NCI-H1930 (cell line): ENCODE measurements at places on chromosomes 12 and 14.

DNA sequence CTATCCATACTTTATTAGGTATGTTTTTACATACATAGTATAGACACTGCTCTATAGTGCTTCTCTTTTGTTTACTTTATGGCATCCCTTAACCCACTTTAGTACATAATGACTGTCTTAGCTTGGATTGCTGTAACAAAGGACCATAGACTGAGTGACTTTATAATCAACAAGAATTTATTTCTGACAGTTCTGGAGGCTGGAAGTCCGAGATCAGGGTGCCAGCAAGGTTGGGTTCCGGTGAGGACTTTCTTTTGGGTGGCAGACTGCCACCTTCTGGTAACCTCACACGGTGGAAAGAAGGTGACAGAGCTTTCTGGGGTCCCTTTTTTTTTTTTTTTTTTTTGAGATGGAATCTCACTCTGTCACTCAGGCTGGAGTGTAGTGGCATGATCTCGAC is 48.6 kb upstream of the PPM1H start:
- DNase-seq = no peak

GRCh38 chr14:89013098-89013504 is 188.7 kb downstream of the TTC8 start:
- no peak for DNase-seq

- DNase-seq = peak; percentile 74
Measured at GRCh38 chr12:6869049-6870021, 2.0 kb downstream of the TPI1 start.

DNA sequence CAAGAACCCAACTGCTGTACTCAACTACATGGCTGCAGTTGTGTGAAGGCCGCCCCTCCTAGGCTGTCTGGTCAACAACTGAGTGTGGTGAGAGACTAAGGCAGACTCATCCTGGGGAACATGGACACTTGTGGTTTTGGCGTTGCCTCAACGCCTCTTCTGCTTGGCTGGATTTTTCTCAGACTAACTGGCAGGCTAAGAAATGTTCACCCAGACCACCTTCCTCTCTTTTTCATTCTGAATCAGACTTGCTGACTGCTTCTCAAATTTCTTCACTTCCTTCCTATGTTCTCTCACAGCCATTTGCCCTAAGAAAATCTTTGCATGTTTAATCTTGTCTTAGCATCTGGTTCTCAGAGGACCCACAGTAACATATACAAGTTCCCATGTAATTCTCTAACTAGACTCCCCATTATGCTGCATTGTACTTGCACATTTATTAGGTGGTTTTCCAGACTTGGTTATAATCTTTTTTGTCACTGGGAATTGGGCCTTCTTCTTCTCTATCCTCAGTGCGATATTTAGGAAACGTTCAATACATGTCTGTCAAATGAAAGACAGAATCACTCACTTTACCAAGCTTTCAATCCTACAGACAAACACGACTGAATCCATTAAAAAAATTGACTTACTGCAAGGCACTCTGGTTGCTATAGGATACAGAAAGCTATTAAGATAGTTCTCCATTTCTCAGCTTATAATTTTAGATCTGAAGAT is 327.6 kb downstream of the CCER1 start:
- DNase-seq = no peak

DNA sequence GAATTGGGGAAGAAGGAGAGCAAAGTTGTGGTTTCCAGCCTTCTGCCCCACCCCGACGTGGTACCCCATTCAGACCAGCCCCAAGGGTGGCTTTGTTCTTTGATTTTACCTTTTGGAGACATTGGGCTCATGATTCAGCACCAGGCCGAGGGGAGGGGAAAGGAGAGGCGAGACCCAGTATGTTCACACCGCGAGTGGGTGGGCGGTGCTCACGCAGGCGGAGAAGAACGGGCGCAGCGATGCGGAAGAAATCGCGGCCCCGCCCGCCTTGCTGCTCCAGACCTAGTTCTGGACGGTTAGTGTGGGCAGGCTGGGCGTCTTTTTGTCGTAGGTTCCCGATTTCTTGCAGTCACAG is 963 bp downstream of the ATL1 start:
- DNase-seq = peak; percentile 39

- no peak for DNase-seq
Measured at GRCh38 chr12:52956987-52957386, 8.1 kb downstream of the KRT18 start.

- no peak for DNase-seq
Measured at GRCh38 chr12:129579879-129580278, 323.9 kb downstream of the TMEM132D start.

DNA sequence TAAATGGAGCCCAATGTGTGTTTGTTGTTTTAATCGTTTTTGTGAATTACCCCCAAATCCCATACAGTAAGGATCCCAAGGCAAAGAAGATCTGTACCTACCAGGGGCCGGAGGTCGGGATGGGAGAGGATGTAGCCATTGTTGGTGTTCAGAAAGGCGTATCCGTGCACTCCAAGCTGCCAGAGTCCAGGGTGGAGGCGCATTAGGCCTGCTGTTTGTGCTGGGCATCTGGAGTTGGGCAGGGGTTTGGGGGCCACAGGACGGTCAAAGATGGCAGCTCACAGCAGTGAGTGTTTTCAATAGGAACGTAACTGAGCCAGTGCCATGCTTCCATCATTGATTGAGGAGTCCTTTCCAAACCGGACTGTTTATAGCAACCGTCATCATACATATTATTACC is 40.2 kb downstream of the CACNA2D4 start:
- no peak for DNase-seq

DNA sequence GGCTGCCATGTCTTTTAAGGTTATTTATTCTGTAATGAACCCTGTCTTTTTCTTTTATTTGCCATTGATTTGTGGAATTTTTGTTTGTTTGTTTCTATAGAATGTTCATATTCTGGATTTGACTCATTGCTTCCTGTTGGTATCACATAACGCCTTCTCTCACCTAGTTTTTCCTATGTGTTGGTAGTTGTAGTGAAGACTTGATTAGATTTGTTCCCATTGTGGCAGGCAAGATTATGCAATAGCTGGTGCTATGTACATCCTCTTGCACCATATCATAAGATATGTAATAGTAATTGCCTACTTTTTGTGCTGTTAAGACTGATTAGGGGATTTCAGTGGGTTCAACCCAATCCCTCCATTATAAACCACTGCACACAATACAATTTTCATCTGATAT is 3.9 kb upstream of the KRT6B start:
- DNase-seq = no peak

GRCh38 chr14:23389396-23389795 is 12.6 kb downstream of the CMTM5 start:
- no peak for DNase-seq

DNA sequence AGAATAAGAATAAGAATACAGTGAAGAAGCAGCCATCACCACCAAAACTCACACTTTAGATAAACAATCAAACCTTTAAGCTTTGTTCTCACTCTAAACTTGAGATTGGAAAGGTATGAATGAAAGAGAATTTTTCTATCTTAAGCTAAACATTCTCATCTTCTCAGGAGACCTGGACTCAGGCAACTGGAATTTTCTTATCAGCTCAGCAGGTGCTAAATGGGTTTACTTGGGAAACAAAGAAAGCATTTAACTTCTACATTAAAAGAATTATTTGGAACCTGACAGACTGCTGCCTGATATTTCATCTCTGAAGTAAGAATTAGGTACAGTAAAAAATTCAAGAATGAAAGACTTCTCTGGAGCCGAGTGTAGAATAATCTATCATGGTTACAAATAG is 20.7 kb upstream of the KERA start:
- DNase-seq = no peak

- DNase-seq = peak; percentile 48
Measured at GRCh38 chr12:29782871-29783772, 620 bp downstream of the TMTC1 start.

DNA sequence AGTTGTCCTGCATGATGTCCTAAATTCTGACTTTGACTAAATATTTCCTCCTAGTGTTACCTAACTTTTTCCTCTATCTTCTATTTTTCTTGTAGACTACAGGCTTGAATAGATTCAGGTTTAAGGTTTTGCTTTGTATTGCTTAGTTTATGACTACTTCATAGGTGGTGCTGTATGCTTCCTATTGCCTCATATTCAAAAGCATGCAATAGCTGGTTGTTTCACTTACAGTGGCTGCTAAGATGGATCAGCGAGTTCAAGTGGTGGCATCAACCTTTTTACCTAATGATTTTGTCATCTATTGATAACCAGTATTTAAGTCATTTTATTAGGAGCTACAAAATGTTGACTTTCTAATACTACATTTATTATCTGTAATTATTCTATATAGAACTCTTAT is 36.3 kb upstream of the BICD1 start:
- DNase-seq = no peak

DNA sequence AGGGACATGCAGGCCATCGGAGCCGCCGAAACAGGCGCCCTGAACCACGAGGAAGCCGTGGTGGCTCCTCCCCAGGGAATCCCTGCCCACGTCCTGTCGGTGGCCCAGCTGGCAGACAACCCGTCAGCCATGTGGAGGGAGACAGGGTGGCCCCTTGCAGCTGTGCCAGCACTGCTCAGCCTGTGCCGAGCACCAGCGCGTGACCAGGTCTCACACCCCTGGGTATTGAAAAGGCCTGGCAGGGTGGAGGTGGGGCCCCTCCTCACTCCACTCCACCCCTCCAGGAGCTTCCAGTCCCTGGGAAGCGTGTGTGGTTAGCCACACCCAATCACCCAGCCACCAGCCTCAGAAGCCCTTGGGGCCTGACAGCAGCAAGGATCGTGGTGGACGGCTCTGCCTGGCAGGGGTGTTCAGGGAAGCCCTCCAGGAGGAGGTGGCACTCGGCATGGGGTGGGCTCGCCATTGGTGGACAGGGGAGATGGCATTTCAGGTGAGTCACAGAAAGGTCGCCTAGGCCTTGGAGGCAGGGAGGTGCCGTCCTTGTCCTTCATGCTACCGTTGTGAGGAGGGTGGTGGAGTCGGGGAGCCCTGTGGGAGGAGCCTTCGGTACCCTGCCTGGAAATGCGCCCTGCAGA is 12.3 kb upstream of the DLK1 start:
- no peak for DNase-seq

- no peak for DNase-seq
Measured at GRCh38 chr12:81465876-81466275, 293.3 kb downstream of the PPFIA2 start.

GRCh38 chr12:87140262-87140661 is 884.1 kb upstream of the MGAT4C start:
- no peak for DNase-seq

- DNase-seq = no peak
Measured at GRCh38 chr12:46553911-46554310, 181.3 kb upstream of the SLC38A2 start.

DNA sequence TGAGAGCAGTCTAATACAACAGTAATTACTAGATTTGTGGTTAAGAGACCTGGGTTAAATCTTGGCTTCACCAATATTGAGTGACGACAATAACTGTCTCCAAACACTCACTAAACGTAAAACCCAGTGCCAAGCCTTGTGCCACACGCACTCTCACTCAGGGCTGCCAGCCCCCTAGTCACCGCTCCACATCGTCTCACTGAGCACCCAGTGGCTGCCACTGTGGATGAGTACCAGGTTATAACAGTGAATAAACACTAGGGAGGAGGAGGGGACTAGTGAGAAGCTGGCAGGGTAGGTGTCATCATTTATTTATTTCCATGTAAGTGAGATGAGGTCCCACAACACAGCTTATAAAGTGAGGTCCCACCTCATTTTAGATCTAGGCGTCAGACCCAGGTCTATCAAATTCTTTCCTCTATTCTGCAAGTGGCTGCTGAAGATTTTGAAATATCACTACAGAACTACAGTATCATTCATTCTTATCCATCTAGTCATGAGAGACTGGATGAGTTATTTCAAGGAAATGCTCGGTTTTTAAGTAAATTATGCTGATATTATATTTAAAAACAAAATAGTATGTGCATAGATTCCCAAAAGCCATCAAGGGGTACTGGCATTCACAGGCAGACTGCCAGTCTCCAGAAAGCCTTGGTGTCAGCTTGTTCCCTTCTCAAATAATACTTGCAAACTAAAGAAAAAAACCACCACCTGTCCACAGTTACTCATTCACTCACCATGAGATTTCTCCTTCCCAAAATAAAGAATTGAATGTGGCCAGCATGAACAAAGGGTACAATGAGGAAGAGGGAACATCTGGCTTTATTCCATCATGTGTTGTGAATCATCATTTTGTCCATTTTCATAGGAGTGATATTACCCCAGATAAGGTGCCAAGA is 84.0 kb downstream of the PTPN21 start:
- DNase-seq = no peak

DNA sequence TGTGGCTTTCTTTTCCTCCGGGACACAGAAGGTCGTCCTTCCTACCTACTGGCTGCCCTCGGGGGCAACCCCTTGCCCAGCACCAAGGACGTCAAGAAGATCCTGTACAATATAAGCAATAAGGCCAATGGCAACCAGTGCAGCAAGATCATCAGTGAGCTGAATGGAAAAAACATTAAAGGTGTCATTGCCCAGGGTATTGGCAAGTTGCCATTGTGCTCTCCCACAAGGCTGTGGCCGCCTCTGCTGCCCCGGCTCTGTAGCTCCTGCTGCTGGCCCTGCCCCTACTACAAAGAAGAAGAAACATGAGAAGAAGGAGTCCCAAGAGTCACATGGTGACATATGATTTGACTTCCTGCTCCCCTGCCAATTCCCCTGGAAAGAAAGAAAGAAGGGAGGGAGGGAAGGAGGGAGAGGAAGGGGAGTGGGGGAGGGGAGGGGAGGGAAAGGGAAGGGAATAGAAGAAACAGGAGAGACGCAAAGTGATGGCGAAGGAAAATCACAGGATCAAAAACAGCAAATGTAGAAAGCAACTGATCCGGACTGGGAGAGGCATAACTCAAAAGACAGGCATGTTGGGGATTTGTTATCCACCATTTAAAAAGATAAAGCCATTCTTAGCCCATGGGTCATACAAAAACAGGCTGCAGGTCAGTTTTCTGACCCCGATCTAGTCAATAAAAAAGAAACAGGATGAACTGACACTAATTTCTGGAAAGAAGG is 61.3 kb upstream of the RESF1 start:
- no peak for DNase-seq

GRCh38 chr12:103779410-103780092 is 61.5 kb downstream of the NT5DC3 start:
- DNase-seq = no peak

DNA sequence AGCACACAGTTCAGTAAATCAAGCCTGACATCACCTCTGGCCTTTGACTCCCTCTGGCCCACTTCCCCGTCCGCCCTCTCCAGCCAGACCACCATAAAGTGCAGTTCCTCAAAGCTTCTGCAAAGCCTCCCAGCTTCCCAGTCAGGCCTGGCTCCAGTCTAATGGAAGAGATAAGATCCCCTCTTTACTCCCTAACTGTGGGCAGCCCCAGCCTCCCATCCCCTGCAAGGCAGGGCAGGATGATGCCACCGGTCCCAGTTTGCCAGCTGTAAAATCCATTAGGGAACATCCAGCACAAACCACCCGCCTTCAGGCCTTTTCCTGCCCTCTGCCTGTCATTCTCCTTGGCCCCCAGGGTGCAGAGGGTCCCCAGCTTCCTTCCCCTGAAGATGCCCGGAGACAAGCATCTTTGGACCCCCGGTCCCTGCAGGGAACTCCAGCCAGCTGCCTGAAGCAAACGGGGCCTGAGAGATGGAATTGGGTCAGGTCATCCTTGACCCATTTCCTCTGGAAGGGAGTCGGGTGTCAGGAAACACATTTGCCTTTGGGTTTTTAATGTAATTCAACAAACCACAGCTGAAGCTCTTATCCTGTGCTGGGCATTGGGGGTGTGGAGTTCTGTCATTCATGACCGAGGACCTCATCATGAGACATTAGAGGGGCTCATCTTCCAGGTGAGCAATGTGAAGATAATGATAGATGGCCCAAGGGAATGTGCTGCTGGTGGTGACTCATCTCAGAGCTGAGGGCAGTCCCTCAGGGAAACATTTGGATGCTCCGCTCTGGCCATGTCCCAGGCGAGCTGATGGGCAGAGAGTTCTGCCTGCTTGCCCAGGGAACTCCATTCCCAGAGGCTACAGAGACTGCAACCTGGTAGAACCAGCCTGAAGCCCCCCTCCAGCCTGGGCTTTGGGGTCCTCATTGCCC is 93.8 kb upstream of the CLMN start:
- DNase-seq = no peak
